ENCODE measurements at places on chromosomes 12 and 14.

DNA sequence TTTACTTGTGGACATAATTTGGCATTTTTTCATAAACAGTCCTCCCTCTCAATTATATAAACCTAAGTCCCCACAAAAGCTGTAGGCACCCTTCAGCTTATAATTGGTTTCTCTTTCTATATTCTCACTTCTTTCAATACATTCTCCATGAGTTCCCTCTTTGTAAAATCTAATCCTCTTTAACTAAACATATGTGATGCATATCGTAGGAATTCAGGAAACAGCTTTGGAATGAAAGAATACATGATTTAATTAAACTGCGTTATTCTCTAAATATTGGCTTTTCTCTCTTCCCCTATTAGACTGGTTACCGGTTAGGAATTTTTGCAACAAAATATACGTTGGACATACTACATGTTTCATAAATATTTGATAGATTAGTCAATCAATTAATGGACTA, 1122.6 kb downstream of the FLRT2 start:
- DNase-seq = no peak

GRCh38 chr12:14905269-14906004, 19.8 kb upstream of the MGP start:
- no peak for DNase-seq

DNA sequence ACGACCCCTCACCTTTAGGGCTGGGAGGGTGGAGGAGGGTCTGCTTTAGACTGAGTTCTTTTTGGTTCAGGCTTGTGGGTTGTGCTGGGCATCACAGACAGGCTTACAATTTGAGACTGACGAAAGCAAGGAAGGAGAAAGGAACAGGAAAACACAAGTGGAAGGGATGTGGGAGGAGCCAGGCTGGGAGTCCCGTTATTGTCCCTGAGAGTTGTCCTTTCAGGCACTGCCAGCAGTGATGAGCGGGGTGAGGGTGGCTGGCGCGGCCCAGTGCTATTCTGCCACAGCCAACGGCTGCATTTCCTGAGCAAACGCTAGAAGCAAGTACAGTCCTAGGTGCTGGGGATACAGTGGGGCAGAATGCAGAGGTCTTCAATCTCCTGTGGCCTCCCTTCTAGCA, 29.2 kb upstream of the TSPAN9 start:
- DNase-seq = no peak

GRCh38 chr12:57241402-57242310, 9.3 kb downstream of the STAC3 start:
- DNase-seq = peak; percentile 60

DNA sequence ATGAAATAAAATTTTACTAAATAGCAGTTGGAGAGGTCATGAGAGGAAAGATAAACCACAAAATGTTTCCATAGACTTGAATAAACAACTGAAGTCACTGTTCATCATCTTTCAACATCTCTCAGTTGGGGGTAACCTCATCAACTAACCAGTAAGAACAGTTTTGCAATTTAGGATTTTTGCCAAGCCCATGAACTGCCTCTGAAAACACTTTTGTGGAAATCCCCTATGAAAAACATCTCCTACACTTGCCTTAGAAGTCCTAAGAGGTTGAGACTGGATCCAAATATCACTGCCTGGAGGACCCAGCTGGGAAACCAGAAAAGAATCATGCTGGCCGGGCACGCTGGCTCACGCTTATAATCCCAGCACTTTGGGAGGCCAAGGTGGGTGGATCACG, 273.1 kb downstream of the C12orf50 start:
- no peak for DNase-seq

DNA sequence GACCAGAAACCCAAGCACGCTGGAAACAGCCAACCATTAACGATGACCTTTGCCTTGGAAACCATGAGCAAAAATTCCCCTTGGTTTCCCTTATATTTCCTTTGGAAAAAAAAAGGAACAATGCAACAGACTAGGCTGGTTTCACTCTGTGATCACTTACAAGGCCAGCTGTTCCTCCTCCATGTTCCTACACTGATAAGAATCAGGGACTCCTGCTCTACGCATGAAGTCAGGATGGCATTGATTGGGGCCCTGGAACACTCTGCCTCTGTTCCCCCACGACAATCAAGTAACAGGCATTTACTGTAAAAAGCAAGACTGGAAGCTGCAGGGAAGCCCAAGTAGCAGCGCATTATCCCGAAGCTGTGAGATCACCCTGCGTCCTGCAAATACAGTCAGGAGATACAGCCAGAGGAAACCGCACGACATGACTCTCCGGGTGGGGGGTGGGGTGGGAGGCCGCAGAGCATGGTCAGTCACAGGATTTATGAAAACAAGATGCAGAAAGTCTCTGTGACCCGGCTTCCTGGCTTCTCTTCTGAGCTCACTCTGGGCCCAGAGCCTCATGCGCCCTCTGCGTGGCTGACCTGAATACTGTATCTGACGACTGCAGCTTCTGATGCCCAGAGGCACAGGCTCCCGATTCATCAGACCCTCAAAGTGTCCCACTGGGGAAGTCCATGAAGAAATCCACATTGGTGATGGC, 31.1 kb downstream of the SSH1 start:
- DNase-seq = no peak

GRCh38 chr14:32443890-32444661, 115.0 kb downstream of the AKAP6 start:
- no peak for DNase-seq

DNA sequence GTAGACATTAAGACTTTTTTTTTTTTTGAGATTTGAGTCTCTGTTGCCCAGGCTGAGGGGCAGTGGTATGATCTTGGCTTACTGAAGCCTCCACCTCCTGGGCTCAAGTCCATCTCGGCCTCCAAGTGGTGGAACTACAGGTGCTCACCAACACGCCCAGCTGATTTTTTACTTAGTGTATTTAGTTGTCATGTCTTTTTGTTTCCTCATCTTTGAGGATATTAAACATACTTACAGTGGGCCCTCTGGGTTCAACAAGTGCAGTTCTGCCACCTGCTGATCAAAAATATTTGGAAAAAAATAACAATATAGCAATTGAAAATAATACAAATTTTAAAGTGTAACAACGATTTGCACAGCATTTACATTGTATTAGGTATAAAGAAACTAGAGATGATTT, 4.4 kb upstream of the B4GALNT1 start:
- no peak for DNase-seq

DNA sequence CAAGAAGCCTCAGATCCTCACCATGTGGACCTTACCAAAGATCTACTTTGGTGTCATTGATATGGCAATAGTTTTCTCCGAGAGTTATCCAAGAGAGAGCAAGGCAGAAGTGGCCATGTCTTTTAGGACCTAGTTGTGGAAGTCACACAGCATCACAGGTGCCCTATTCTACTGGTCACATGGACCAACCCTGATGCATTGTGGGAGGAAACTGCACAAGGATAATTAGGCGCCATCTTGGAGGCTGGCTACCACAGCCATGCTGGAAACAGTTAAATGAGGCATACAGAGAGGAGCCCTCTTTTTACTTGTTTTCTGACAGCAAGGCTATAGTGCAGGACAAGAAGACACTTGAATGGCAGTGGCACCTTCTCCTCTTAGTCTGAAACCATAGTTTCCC, 49.8 kb downstream of the GNS start:
- no peak for DNase-seq

GRCh38 chr12:101924618-101925017, 47.2 kb downstream of the DRAM1 start:
- no peak for DNase-seq

DNA sequence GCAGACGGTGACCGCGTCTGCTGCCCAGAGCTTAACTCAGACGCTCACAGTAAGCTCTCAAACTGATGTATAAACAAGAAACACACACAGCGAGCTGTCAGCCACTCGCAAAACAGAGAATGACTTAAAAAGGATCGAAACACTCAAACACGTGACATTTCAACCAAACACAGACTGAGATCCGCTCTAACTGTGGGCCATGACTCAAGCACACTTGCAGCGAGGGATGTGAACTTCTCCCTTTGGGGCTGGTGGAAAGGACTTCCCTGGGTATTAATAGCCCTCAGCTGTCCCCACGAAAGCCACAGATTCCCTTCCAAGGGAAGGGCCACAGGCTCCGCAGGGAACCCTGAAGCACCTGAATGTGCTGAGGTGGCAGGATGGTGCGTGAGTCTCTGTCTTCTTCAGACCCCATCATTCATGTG, 29.1 kb downstream of the CCDC88C start:
- DNase-seq = no peak

GRCh38 chr12:31210541-31210940, 115.4 kb downstream of the SINHCAF start:
- no peak for DNase-seq

DNA sequence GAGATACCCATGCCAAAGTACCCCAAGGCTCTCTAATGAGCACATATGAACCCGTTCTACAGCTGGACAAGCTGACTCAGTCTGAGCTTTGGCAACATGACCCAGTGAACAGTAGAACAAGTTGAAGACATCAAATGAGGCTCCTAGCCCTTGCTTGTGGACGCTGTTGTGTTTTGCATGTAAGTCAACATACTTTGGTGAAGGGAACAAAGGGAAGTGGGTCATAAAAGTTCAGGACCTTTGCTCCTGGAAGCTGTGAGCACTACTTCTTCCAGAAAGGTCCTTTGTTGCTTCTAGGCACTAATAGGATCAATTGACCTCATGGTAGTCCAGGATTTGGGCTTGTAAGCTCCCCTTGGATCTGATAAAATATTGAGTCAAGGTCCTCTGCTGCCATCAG, 613.5 kb upstream of the TBX3 start:
- no peak for DNase-seq

GRCh38 chr12:117980616-117981015, 11.8 kb upstream of the KSR2 start:
- no peak for DNase-seq

GRCh38 chr14:103347091-103347815, 13.2 kb downstream of the EIF5 start:
- DNase-seq = no peak

GRCh38 chr12:78916845-78917480, 52.4 kb downstream of the SYT1 start:
- DNase-seq = no peak

GRCh38 chr14:70808416-70809224, 693 bp downstream of the MAP3K9 start:
- DNase-seq = peak; percentile 67

- no peak for DNase-seq
These were observed 228.2 kb upstream of the LRFN5 start for GRCh38 chr14:41378526-41378925.

- no peak for DNase-seq
These were observed 5.3 kb upstream of the UBC start for GRCh38 chr12:124919521-124920352.

DNA sequence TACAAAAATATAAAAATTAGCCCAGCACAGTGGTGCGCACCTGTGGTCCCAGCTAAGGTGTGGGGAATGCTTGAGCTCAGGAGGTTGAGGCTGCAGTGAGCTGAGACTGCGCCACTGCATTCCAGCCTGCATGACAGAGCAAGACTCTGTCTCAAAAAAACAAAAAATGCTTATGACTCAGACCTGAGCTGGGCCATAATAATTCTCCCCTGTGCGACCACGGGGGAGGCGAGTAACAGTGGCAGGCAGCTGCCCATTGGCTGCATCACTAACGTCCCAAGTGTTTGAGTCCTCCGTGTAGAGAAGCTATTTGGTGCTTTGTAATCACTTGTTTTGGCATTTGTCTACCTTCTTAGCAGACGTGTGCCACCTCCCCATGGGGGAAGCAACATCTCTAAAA, 24.9 kb downstream of the PSMC1 start:
- no peak for DNase-seq

- no peak for DNase-seq
These were observed 49.1 kb downstream of the CCDC85C start for GRCh38 chr14:99554757-99555531.

GRCh38 chr12:14827043-14827442, 13.1 kb upstream of the SMCO3 start:
- DNase-seq = no peak

DNA sequence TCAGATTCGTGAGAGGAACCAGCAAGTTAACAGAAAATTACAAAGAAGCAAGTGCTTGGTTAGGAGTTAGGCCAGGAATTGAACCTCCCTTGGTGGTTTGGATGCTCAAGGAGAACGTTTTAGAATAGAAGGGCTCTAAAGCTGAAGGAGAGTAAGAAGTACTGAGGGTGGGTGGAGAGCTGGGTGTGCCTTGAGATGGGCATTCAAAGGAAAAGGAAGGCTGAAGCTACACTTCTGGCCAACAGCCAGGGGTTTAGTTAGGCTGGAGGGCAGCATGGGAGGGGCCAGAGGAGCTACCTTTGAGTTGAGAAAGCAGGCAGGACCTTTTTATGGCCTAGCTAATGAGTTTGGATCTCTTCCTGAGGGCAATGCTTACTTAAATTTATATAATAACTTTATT, 421.2 kb downstream of the CCDC91 start:
- no peak for DNase-seq

GRCh38 chr12:89194683-89195082, 157.6 kb downstream of the DUSP6 start:
- DNase-seq = no peak

- peak; percentile 30 for DNase-seq
These were observed 185.5 kb upstream of the FAR2 start for GRCh38 chr12:28963554-28963953.

DNA sequence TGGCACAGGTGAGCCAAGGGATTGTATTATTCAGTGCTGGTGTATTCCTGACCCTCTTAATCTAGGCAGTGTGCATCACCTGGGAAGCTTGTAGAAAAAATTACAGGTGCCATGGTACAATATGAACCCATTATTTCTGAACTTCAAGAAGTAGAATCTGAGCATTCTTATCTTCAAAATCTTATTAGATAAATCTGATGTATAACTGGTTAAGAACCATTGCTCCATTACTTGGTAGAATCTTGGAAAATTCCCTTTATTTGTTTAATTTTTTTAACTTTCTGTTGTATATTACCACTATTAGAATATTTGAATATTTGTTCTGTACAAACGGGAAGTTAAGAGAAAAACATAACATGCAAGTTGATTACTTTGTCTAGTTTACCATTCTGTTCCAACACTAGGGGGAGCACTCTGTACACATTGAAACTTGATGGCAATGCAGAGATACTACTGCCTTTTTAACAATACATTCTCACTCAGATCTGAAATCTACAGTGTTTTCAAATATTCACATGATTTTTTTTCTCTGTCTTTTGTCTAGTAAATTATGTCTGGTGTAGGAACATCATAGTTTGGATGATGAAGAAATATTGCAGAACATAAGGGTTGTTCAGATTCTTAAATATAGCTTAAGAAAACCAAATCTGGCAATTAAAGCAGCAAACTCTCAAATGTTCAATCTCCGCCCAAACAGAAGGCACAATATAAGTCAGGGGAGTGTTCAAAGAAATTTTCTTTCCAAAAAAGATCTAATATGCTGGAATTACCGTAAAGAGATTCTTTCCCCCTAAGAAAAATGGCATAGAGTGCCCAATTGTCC, 196.6 kb downstream of the PCNX1 start:
- peak; percentile 55 for DNase-seq

DNA sequence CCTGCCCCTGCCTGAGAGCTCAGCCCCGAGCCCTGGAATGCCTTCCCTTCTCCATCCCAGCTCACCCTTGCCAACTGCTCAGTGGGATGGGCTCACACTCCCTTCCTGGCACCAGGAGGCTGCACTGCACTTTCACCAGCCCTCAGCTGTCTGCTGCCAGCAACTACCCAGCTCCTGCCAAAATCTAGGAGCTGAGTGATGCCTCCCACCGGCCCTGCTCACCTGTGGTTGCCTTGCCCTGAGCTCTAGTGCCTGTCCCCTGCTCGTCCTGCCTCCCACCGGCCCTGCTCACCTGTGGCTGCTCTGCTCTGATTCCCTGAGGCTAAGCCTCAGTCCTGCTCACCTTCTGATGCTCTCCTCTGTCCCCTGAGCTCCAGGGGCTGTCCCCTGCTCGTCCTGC, 119.8 kb downstream of the TMEM121 start:
- no peak for DNase-seq

GRCh38 chr12:93767524-93767863, 90.3 kb downstream of the CRADD start:
- no peak for DNase-seq

GRCh38 chr12:105319691-105320209, 10.7 kb upstream of the C12orf75 start:
- no peak for DNase-seq

Measured in D341Med (cell line).